ENCODE measurements at places on chromosomes 4 and X.

DNA sequence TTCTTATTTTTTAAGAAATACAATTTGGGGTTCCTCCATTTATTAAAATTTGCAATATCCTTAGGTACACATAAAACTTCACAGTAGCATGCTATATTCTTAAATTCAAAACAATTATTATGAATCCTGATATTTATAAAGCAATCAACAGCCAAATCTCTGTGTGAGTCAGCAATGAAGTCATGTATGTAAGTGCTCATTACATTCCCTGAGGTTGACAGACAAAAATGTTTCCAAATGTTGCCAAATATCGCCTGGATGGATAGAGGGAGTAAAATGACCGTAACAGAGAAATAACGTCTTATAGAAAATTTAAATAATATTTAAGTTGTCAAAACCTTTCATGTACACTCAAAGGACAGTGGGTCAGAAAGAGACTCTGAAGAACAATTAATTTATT, 220.0 kb downstream of the PCDH18 start:
- peak; percentile 80 for DNase-seq

DNA sequence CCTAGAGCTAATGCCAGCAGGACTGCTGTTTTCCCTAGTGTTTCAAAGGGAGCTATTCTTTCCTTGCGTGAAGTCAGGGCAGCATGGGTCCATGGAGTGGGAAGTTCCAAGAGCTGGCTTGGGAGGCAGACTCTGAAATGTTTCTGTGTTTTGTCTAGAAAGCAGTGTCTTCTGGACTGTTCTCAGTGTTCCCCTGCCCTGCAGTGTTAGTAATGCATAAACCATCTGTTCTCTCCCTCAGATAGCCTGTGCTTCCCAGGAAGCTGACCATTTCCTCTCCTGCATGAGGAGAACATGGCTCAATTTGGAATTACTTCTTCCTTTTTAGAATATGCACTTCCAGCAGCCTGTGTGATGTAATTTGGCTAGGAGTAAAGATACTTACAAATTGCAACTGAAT, 116.7 kb upstream of the CXCL13 start:
- no peak for DNase-seq

GRCh38 chr4:102438396-102439235, 62.5 kb upstream of the NFKB1 start:
- DNase-seq, result peak; percentile 81

DNA sequence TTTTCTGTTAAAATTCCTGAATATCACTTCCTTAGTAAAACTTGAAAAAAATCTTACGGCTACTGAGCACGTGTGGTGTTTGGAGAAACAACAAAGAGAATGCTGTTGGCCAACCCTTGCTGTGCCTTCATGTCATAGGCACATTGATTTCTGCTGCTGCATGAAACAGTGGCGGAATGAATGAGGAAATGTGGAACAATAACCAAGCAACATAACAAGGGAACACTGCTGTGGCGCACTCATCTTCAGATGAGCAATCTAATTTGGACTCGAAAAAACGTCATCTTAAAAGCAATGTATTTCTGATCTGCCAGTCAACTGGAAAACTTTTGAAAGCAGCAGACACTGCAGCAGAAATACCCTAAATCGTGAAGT, 51.4 kb downstream of the PROM1 start:
- no peak for DNase-seq

- no peak for DNase-seq
Observed at GRCh38 chr4:43369036-43369594, 476.6 kb downstream of the GRXCR1 start.

GRCh38 chrX:10121787-10122186, 35.0 kb upstream of the CLCN4 start:
- no peak for DNase-seq

GRCh38 chr4:93480452-93480851, 348.1 kb upstream of the ATOH1 start:
- no peak for DNase-seq

DNA sequence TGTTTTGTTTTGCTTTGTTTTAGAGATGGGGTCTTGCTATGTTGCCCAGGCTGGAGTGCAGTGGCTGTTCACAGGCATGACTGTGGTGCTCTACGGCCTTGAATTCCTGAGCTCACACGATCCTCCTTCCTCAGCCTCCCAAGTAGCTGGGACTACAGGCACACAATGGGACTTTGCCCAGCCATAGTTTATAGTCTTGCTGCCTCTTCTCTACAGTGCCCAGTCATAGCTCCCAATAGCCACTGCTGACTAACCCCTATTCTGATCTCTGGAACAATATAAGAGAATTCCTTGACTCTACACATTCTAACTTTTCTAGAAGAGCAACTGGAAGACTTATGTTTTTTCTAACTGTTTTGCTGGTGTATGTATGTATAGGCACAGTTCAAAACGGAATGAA, 319.2 kb downstream of the PCDH7 start:
- DNase-seq, result no peak
